NB4 (cell line): ENCODE measurements at places on chromosomes 7 and 10.

- DNase-seq: no peak
Measured at GRCh38 chr10:131034451-131034850, 277.1 kb downstream of the TCERG1L start.

GRCh38 chr10:72981028-72981881 lies 26.6 kb upstream of the PLA2G12B start:
- no peak for DNase-seq

- DNase-seq: no peak
Measured at GRCh38 chr10:3971713-3972112, 186.7 kb upstream of the KLF6 start.

DNA sequence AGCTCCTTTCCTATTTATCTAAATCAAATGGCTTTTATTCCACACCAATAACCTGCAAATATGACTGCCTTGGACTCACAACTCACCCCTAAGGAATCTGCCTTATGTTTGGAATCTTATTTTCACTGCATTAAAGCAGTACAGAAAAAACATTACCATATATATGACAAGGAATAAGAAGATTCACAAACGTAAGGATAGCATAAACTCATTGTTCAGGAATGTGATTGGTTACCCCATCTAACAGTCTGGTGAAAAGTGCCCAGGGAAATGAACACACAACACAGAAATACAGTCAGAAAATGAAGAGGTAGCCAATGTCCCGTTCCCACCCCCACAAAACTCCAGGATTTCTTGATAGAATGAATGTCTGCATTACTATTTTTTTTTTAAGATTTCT lies 2.0 kb downstream of the PPP3CB start:
- DNase-seq: no peak

GRCh38 chr7:37284805-37285231 lies 163.8 kb downstream of the ELMO1 start:
- peak; percentile 46 for DNase-seq

- peak; percentile 24 for DNase-seq
Measured at GRCh38 chr7:23014681-23015080, 751 bp upstream of the HYCC1 start.

GRCh38 chr10:112304267-112304859 lies 21.2 kb downstream of the TECTB start:
- no peak for DNase-seq

DNA sequence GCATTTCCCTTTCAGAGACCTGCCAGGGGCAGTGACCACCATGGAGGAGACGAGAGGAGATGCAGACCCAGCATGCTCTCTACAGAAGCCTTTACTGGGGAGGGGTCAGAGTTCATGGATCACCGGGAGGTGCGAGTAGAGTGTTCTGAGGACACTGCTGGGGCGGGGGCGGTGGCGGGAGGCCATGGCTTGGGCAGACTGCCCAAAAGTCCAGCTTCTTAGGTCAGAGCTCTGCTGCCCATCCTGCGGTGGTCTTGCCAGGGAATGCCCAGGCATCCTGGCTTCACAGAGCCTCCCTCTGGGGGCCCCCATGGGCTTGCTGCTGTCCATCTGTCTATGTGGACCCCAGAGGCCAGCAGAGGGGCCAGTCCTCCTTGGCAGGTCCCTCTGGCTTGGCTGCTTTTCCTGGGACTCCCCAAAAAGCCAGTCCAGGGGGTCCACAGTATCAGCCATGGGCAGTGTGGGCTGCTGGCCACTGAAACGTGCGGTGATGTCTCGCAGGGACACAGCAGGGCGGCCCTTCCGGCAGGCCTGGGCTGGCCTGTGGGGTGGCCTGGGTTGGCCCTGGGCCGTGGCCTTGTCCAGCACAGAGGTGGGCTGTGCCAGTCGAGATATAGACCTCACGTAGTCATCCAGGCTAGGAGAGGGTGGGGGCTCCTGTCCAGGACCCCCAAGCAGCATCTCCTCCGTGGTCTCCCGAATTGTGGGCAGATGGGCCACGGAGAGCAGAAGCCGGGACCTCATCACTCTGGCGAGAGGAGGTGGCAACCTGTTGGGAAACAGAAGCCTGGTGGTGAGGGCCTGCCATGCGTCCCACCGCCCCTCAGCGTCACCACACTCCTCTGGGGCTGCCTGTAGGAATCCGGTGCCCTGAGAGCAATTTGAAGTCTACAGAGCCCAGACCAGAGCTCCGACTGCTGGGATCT lies 1.1 kb downstream of the DEPP1 start:
- no peak for DNase-seq

- DNase-seq: peak; percentile 38
Measured at GRCh38 chr7:125423458-125424155, 494.0 kb upstream of the POT1 start.

- DNase-seq: no peak
Measured at GRCh38 chr10:97074256-97075145, 111.3 kb downstream of the SLIT1 start.

DNA sequence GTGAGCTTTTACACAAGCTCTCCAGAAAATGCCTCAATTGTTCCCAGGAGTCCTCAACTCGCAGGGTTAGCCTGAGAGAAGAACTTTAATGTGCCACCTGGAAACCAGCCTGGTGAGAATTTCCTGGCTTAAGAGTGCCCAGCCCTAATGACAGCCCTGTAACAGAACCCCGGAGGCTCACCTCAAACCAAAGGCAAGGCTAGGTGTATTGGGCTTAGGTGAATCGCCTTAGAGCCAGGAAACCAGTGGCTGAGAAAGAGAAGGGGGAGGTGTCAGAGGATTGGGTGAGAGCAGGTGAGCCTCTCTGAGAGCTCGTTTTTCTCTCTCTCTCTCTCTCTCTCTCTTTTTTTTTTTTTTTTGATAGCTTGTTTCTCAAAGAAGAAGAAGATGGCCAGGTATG lies 7.3 kb downstream of the OCM2 start:
- no peak for DNase-seq

GRCh38 chr10:133327651-133328357 lies 8.9 kb downstream of the CALY start:
- no peak for DNase-seq

DNA sequence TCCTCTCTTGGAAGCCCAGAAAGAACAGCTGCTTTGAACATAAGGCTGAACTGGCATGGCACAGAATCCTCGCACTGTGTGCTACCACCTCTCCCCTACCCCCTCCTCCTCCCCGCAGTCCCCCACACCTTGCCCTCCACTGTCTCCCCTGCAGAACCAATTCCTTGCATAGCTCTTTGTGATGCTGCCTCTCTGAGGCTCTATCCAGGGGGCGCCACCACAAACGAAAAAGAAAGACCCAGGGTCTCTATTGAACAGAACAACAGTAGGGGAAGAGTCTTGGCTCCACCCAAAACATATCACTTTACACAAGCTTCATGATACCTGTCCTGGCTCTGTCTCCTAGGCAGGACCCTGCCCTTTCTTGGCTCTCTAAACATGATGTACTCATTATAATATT lies 26.2 kb upstream of the EBLN1 start:
- peak; percentile 2 for DNase-seq

DNA sequence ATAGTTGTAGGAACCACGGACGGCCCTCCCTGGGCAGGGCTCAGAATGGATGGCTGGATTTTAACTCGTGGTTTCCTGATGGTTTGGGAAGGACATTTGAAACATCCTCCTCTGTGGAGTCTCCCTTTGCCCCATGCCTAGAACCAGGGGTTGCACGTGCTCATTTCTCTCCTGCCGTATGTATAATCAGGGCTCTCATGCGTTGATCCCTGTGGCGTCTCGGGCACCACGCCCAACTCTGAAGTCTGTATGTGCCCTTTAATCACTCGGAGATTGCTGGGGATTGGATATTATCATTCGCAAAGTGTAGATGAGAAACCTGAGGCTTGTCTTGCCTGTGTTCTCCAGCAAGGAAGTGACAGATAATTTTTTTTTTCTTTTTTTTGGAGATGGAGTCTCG lies 257.1 kb downstream of the CAMK1D start:
- DNase-seq: no peak

DNA sequence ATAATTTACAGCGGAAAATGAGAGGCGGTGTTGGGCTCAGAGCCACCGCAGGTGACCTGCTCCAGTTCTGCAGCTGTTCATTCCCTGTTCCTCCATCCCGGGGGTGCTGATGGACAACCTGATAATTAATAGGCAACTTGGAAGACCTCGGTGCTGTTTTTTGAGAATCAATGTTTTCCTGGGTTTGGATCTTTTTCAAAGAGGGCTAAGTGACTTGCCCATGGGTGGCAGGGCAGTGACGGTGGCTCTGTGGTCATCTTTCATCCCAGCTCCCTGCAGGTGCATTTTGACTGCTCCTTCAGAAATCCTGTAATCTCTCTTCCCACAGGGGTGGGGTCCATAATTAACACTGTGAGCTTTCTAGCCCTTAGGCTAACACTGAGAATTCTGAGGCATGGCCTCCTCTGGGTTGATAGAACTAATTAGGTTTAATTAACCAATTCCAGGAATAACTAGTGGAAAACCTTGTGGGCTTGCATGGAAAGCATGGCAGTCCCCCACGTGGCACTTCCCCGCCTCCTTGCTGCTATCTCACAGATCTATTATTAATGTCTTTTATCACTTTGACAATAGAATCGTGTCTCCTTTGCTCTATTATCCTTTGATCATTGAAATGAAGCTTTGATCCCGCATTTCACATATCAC lies 217.9 kb downstream of the GLRX3 start:
- no peak for DNase-seq

GRCh38 chr10:60524541-60524940 lies 134.9 kb upstream of the ANK3 start:
- peak; percentile 33 for DNase-seq

DNA sequence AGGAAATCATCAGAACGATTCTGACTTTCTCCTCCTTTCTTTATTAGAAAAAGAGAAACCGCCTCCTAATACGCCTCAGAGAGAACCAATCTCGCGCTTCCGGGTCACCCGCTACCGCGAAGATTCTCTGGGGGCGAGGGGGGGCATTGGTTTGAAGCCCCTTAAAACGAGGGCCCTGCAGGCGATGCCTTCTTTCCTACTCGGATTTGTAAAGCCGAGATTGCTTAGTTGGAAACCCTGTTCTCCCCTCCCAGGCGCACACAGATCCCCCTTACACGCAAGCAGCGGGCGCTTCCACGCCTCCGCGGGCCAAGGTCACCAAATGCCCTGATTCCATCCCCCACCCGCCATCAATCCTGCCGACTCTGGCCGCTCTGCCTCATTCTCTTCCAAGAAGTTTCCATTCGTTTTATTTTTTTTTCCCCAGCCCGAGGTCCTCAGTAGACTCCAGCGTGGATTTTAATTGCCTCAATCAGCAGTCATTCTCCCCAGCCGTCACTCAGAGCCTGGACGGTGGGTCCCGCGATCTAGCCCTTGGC lies 1.1 kb upstream of the GAD2 start:
- no peak for DNase-seq

DNA sequence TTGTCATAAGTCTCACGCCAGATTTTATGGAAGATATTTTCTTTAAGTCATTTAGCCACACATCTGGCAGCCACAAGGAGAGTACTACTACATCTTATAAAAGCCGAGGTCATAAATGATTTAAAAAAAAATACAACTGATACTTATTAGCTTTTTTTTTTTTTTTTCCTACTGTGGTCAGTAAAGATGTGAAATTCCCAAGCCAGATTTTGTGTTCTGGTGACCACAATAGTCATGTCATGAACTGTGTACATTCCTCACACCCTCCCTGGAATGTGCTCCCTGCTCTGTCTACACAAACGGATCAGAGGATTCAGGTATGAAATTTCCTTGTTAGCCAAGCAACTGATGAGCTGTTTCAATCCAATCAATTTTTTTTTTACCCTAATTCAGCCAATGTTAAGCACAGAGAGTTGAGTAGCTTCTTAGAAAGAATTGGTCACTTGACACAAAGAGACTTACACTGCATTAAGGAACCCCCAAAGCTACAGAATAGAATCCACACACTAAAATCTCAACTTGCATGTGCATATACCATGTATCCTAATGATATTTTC lies 54.7 kb downstream of the CHRM2 start:
- no peak for DNase-seq

DNA sequence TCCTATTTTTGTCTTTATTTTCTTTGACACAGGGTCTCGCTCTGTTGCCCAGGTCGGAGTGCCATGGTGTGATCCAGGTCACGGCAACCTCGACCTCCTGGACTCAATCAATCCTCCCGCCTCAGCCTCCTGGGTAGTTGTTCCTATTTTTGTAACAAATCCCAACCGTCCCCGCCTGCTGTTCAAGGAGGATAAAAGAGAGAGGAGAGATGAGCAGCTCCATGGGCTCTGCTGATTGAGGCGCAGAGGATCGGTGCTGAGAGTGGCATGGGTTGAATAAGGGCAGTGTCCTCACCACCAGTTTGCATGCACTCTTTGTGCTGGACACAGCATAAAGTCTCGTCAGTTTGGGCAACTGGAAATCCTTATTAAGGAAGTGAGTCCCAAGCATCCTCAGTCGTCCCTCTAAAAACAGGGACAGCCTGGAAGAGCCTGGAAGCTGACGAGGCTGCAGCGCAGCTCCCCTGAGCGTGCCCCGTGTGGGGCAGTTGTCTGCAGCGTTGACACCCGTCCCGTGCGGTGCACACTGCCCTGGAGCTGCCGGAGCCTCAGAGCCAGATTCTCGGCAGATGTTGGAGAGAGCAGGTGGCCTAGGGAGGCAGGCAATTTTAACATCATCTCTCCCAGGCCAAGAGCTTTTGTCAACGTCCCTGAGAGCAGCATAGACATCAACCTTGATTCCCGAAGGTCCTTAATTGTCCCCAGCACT lies 404.2 kb upstream of the RNF32 start:
- DNase-seq: no peak

DNA sequence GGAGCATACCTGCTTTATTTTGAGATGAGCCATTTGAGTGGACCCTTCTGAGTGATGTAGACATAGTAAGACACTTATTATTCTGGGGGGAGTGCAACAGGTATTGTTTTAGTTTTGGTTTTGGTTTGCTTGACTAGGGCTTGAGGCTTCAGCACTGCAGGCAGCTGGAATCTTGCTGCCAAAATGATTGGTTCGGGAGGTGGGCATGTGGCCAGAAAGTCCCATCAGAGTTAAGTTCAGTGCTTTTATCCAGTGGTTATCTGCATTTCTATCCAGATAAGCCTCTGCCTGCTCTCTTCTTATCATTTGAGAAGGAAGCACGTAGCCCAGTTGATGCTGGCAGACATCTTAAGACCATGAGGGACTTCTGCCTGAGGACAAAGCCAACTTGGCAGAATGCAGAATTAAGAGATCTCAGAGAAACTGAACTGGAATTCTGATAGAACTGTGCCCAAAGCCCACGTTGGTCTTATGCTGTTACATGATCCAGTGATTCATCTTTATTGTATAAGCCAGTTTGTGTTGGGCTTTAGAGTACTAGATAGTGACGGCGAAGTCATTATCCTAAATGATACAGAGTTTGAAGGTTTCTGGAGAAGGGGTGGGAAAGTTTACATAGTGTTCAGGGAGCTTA lies 9.6 kb upstream of the JAZF1 start:
- DNase-seq: no peak

- no peak for DNase-seq
Measured at GRCh38 chr10:31263903-31264302, 55.1 kb upstream of the ZEB1 start.

GRCh38 chr10:102613286-102613685 lies 31.0 kb upstream of the TRIM8 start:
- no peak for DNase-seq
